Stimulated activated CD4-positive, alpha-beta T cell treated with anti-CD3 and anti-CD28 coated beads, Interleukin-4, amount 100 ng/mL, for 48 hours (primary cell): ENCODE measurements at places on chromosomes 1 and 21.

GRCh38 chr1:79899914-79900313, 893.4 kb upstream of the ADGRL4 start:
- DNase-seq = no peak

GRCh38 chr1:201535046-201535918, 3.6 kb upstream of the NAV1 start:
- no peak for DNase-seq

DNA sequence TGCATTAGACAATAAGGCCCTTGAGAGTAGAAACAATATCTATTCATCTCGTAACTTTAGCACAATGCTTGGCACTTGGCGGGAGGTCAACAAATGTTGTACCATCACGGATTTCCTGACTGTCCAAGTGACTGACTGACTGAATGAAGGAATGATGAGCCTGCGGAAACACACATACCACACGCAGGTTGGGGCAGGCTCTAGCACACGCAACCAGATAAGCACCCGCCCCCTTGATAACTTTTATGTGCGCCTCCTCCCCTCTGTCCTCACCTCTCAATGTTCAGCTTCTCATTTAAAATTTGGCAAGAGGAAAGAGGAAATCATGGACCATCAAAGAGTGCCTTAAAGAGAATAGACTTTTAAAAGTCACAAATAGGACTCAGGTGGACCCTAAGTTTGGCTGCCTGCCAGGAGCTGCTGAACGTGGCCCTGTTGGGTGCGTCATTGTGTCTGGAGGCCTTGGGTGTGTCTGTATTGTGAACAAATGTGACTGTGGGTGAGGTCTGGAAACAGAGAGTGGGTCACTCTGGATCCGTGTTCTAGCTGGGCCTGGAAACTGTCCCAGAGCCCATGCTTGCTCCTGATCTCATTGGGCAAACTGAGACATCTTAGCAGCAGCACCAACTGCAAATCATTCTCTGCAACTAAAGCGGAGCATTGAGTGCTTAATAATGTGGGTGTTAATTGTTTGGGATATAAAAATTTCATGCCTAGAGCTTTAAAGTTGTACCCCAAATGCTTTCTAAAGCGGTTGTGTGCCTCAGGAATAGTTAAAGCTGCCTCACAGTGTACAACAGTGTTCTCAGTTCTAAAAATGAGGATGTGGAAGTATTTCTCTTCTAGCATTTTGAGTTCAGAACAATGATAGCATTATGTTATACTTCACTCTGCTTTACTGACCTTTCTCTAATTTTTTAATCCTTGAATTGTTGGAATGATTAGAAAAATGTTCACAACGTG, 47.6 kb upstream of the ABCG1 start:
- DNase-seq = no peak

- DNase-seq = no peak
Measured at GRCh38 chr21:39648879-39649278, 36.1 kb downstream of the B3GALT5 start.

DNA sequence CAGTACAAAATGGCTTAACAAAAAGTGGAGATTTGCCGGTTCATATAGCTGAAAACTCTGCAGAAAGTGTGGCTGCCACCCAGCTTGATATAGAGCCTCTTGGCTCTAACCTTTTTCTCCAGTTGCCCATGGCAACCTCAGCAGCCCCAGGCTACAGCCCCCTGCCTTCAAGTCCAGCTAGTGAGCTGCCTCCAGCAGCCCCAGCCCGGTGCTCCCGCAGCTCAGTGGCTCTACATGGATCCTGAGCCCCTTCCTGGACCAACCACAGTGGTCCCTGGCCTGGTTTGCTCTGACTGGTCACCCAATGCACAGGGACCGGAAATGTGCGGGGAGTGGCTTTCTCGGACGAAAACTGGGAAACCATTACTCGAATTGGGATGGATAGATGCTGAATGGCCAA, 13.3 kb upstream of the ATF3 start:
- no peak for DNase-seq

GRCh38 chr1:242128951-242129502, 130.1 kb upstream of the MAP1LC3C start:
- no peak for DNase-seq

GRCh38 chr1:25869909-25870606, 5.5 kb downstream of the PAQR7 start:
- no peak for DNase-seq

DNA sequence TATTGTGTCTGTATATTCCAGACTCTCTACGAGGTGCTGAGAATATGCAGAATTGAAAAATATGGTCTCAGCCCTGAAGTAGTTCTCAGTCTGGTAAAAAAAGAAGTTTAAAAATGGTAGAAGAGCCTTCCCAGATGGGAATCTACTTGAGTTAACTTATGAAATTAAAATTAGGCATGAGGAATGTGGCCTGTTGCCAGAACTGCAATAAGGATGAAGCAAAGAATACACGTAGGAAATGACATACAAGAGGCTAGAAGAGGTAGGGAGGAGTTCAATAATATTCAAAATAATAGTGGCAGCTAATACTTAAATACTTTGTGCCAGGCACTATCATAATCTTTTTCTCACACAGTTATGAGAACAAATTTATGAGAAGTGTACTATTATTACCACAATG, 6.3 kb downstream of the ASPM start:
- DNase-seq = no peak

- DNase-seq = no peak
Measured at GRCh38 chr1:50023292-50024159, at the start of gene AGBL4. TSS of gene AGBL4 (minus strand) at chr1:50023954.

DNA sequence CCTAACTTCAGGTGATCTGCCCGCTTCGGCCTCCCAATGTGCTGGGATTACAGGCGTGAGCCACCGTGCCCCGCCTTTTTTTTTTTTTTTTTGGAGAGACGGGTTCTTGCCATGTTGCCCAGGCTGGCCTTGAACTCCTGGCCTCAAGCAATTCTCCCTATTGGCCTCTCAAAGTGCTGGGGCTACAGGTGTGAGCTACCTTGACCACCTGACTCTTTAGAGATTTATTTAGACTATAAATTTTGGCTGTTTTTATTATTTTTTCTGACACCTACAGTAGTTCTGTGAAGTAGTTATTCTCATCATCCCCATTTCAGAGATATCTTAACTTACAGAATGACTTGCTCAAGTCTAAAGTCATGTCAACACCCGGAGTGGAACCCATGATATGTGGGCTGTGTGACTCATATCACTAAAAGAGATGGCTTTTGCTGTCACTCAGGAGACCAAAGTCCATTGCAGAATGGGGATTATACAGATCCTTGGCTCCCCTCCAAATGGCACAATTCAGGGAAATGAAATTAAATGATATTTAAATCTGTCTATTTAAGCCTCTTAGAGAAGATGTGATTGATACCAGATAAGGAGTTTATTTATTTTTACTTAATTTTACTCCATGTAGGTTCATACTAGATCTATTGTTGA, 93.2 kb downstream of the CTH start:
- DNase-seq = peak; percentile 17

GRCh38 chr1:16063226-16063829, 10.1 kb downstream of the FAM131C start:
- no peak for DNase-seq

- no peak for DNase-seq
Measured at GRCh38 chr1:45493116-45493697, 2.2 kb upstream of the TESK2 start.

GRCh38 chr1:153099461-153100045, 5.2 kb upstream of the SPRR2E start:
- DNase-seq = no peak

- DNase-seq = no peak
Measured at GRCh38 chr1:55150880-55151588, 64.1 kb downstream of the USP24 start.

GRCh38 chr1:54814126-54814498, 13.0 kb upstream of the TTC22 start:
- no peak for DNase-seq

- DNase-seq = no peak
Measured at GRCh38 chr1:232101231-232101630, 474.6 kb downstream of the DISC1 start.

- no peak for DNase-seq
Measured at GRCh38 chr1:208374391-208374941, 130.3 kb upstream of the PLXNA2 start.

DNA sequence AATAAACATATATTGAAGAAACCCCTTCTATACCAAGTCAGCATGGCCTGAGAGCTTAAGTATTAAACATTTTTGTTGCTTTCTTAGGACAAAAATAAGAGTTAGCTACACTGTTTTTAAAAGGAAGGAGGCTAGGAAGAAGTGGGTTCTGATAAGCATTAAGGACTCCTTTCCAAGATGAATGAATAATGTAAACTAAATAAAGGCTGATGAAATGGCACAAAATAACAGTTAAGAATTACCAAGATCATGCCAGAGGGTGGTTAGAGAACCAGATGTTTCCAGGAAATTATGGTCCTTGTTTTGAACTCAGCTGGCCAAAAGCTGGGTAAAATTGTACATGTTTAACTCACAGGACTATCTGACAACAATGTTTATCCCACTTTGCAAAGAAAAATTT, 114.1 kb upstream of the ETS2 start:
- no peak for DNase-seq

GRCh38 chr1:214154596-214155292, 126.2 kb upstream of the SMYD2 start:
- DNase-seq = no peak

- DNase-seq = no peak
Measured at GRCh38 chr1:55284856-55285255, 69.7 kb upstream of the USP24 start.

- no peak for DNase-seq
Measured at GRCh38 chr1:54304518-54304917, 101.7 kb downstream of the SSBP3 start.

GRCh38 chr1:33516891-33517567, 44.6 kb downstream of the ZSCAN20 start:
- no peak for DNase-seq

DNA sequence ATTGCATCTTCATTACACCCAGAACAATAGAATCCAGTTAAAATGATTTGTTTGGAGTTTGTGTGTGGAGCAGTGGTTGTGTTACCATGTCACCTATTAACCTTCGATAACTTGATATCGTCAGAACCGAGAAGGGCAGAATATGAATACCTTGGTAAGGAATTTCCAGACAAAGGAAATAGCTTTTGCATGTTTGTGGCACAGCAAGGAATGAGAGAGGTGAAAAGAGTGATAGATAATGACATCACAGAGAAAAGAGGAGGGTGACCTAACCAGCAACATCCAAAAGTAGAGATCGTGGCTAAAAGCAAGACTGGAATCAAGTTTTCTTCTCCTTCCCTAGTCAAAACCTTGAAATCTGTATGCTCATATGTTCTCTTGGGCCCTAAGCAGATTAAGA, 244.6 kb upstream of the NEGR1 start:
- no peak for DNase-seq

DNA sequence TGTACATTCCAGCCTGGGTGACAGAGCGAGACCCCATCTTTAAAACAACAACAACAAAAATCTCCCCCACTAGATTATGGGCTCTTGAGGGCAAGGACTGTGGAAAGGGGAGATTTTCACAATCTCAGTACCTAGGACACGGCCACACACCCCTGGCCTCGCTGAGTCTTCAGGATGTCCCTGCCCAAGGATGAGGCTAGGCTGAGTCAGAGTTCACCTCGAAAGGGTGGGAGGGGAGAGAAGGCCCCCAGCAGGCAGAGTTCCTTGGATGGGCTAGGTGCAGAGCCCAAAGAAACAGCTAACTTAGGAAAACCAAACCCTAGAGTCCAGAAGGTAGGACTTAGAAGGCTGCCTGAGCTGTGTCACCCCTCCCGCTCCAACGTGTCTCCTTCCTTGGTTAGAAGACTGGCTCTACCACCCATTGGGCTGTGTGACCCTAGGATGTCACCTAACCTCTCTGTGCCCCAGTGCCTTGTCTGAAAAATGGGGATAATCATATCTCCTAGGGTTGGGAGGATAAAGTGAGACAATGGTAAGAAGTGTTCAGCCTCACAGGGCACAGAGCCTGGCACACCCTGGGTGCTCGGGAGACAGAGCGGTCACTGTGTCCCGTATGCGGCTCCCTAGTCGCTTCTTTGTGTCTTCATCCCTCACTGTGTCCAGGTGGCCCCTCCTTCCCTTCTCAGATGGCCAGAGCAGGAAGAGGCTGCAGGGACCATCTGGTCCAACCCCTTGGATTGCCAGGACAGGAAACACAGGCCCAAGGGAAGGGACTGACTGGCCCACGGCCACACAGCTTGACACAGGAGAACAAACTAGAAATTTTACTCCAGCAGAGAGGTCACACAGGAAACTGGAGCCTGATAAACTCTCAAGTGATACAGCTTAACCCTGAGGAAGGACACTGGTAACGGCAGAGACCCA, 11.2 kb downstream of the TRIM62 start:
- no peak for DNase-seq

GRCh38 chr1:4768553-4768952, 114.1 kb downstream of the AJAP1 start:
- DNase-seq = no peak

DNA sequence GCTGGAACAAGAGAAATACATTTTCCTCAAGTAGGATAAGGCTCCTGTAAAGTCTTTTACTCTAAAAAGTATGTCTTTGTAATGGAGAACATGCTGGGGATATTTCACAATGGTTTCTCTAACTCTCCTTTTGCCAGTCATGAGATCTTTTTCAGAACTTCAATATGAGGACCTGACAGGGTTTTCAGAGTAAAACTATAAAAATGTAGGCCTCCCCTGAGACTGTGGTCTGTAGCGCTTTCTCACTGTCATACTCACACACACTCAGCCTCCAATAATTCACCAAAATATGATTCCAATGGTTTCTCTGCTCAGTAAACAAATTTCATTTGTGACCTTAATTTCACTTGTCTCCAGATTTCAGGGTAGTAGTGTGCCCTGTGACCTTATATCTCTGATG, 440.1 kb upstream of the PTBP2 start:
- no peak for DNase-seq

- no peak for DNase-seq
Measured at GRCh38 chr1:54046671-54047383, 6.2 kb downstream of the TMEM59 start.

- DNase-seq = no peak
Measured at GRCh38 chr1:244097523-244098405, 46.7 kb downstream of the ZBTB18 start.

- no peak for DNase-seq
Measured at GRCh38 chr1:228438266-228438665, 21.6 kb upstream of the TRIM17 start.

- no peak for DNase-seq
Measured at GRCh38 chr1:1313500-1314236, 5.3 kb downstream of the PUSL1 start.
